ENCODE measurements at places on chromosomes 3 and 15.

DNA sequence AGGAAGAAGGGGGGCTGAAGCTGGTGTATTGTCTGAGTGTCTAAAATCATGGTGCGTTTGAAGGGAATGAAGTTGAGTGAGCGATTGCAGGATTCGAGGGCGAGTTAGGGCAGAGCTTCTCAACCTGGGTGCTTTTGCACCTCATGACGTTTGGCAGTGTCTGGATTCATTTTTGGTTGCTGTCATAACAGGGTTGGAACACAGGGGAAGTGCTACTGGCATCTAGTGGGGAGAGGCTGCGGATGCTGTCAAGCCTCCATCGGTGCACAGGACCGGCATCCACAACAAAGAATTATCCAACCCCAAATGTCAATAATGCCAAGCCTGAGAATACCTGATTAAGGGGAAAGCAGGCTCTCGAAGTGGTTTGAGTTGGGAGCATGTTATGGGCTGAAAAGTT lies 120.0 kb downstream of the SLCO3A1 start:
- no peak for DNase-seq

GRCh38 chr3:46671541-46672348 lies 21.7 kb downstream of the ALS2CL start:
- DNase-seq: no peak

DNA sequence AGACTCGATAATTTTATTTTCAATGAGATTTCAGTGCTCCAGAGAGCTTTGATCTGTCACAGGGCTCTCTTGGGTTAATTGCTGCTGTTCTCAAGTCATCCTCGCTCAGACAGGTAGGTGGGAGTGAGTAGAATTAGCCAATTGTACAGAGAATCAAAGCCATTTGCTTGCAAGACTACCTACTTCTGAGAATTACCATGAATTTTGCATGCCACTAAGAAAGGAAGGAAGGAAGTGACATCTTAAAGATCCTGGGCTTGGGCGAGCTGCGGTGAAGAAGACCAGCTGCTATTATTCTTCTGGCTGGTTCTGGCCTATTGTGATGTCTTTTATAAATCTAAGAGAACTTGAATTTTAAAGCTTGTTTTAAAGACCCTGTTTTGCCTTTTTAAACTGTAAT lies 154.1 kb upstream of the LPP start:
- DNase-seq: no peak

- DNase-seq: no peak
Observed at GRCh38 chr3:33004961-33005360, 53.5 kb downstream of the CCR4 start.

- DNase-seq: no peak
Observed at GRCh38 chr3:190401963-190402362, 14.0 kb downstream of the CLDN16 start.
